ENCODE measurements at places on chromosomes 4 and X. TPM values are rescaled to one million over a fixed set of nuclear protein-coding genes. Genes with fewer than 3 reads are reported as not detected.

DNA sequence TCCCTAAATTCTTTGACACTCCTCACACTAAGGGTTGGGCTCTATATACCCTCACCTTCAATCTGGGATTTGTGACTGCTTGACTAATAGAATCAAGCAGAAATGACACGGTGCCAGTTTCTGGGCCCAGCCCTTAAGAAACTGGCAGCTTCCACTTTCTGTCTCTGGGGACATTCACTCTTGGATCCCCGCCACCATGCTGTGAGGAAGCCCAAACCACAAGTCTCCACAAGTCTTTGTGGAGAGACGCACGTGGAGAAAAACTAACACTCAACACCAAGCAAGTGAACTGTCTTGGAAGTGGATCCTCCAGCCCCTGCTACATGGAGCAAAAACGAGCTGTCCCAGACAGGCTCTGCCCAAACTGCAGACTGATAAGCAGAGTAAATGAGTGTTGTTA lies 1.1 kb upstream of the EDNRA start:
- no peak for DNase-seq

- no peak for DNase-seq
Observed at GRCh38 chr4:156764145-156764544, 207.5 kb downstream of the PDGFC start.

DNA sequence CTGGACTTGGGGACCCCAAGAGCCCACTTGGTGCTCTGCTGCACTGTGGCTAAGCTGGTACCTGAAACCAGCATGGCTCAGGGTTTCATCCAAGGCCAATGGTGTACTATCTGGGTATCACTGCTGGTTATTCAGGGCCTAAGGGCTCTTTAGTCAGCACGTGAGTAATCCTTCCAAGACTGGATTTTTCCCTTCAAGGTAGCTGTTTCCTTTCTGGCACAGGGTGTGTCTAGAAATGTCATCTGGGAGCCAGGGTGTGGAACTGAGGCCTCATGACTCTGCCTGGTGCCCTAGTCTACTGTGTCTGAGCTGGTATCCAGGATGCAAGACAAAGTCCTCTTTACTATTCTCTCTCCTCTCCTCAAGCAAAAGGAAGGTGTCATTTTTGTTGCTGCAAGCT lies 99.0 kb upstream of the QRFPR start:
- no peak for DNase-seq

- DNase-seq: no peak
Observed at GRCh38 chrX:53494436-53494835, 60.3 kb upstream of the HSD17B10 start.

Gene VSIG1
- 0.19 TPM for total RNA-seq

Gene NHS
- total RNA-seq: 9.7 TPM
